ENCODE measurements at places on chromosomes 7 and 10.

DNA sequence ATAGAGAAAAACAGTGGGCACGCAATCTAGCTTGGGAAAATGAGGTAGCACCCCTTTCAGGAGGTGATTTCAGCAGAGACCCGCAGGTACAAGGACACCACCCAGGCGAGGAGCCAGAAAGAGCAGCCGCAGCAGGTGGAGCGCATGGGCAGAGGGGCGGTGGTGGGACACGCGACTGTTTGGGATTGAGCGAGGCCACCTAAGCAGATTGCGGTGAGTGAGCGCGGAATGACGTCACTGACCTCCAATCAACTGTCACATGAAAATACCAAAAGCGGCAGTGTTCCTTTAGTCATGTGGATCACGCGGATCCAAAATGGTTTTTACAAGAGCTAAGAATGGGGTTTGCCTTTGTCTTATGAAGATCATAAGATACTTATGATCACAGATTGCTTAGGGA is 40.2 kb upstream of the SLC26A3 start:
- ATAC-seq = no peak

DNA sequence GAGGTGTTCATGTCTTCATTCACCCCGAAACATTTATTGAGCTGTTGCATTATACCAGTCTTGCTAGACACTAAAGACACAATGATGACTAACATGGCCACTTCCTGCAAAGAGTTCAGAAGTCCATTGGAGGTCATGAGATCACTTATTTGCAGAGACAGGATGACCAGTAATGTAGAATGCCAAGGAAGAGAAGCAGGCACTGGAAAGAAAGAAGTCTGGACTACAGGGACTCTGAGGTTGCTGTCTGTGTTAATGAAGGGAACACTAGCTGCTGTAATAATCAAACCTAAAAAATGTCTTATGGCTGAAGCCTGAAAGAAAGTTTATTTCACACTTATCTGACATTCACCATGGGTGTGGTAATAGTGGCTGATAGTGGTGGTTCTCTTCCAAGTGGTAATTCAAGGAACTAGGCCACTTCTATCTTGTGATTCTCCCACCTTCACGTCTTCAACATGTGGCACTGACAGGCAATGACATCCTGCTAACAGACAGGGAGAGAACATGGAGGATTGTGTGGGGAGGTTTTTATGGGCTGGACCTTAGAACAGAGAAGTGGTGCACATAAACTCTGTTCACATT is 89.2 kb upstream of the MKLN1 start:
- no peak for ATAC-seq

DNA sequence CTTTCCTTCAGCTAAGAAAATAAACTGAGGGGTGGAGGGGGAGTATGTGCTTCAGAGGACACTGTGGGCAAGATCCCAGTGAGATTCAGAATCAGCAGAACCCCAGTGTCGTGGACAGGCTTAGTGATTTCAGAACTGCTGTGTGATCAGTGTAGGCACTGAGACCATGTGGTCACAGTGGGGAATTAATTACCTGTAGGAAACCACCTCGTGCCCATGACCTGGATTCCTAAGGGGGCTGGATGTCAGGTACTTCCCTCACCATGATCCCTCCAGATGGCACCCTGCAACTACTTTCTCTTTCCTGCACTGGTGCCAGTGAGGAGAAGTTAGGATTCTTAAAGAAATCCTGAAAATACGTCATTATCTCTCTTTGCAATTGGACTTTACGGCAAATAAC is 64.4 kb downstream of the HBP1 start:
- ATAC-seq = no peak

DNA sequence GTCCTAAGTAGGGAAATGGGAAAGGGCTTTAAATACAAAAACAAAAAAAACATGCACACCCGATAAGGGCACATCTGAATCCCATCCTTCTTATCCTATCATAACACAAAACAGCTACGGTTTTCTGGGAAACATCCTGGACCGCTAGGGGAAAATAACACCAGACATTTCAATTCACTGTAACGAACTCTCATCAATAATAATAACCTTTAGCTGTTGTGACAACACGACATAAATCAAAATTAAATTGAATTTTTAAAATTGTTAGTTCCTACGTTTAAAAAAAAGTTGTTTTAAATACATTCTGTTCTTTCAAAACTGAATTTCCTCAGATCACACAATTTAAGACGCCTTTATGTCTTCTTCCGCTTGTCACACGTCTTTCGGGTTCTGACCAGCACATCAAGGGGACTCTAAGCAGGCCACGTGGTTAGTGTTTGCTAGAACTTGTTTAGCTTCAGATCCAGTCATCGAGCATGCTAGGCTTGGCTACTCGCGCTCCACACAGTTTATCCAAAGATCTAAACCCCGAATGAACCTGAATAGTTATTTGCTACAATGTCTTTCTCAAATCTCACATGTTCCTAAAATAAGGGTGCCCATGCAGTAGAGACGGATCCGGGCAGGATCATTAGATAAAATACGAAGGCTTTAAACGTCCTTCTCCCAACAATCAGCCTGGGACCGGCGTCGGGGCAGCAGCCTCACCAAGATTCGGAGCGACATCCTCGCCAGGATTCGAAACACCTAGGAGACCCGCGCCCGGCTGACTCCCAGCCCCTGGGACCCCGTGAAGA is 839 bp downstream of the IKZF5 start:
- peak; percentile 46 for ATAC-seq

GRCh38 chr7:39459636-39460035 is 106.6 kb upstream of the YAE1 start:
- no peak for ATAC-seq

DNA sequence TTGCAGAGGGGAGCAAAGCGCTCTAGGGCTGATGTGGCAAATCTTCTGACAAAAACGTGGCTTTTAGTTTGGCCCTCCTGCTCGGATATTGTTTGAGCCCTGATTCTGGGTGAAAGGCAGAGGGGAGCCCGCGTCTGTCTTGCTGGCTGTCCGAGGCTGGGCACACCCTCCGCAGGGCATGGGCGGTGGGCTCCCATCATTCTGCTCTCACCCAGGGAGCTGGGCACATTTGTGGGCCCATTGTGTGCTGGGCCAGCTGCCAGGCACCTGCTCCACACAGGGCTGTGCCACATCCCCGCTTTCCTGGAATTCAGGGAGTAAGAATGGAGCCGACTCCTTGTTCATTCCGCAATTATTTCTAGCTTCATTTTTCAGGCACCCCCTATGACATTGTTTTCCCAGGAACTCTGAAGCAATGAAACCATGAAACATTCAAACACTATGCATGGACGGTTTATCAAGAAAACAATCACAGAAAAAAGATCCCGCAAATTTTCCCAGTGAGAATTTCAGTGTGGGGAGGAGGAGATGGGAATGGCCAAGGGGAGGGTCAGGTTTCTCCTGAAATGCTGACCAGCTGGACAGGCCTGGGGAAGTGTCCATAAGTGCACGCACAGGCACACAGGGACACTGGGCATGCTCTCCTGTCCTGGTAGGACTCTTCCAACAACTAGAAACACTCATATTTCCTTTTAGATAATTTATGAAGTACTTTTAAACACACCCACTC is 341.1 kb downstream of the CXCL12 start:
- ATAC-seq = no peak

DNA sequence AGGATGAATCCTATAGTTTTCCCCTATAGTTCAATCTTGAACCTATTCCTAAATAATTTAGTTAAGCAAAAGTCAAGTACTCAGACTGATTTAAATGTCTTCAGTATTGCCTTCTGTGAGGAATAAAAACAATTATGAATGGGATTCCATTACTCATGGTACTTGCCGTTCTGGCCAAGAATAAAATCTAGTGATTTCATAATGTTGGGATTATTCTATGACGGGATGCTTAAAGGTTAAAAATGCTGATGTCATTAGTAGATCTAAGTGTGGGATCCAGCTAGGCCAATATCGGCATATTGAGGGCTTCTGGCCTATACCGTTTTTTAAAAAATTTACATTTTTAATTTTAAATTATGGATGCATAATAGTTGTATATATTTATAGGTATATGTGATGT is 5.3 kb downstream of the BPGM start:
- no peak for ATAC-seq

DNA sequence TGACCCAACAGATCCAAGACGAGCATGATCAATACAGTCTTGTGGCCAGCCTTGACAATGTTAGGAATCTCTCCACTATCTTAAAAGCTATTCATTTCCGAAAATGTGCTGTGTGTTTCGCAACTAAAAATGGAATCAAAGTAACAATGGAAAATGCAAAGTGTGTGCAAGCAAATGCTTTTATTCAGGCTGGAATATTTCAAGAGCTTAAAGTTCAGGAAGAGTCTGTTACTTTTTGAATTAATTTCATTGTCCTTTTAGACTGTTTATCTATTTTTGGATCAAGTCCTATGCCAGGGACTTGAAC is 24.3 kb upstream of the TIAL1 start:
- no peak for ATAC-seq

DNA sequence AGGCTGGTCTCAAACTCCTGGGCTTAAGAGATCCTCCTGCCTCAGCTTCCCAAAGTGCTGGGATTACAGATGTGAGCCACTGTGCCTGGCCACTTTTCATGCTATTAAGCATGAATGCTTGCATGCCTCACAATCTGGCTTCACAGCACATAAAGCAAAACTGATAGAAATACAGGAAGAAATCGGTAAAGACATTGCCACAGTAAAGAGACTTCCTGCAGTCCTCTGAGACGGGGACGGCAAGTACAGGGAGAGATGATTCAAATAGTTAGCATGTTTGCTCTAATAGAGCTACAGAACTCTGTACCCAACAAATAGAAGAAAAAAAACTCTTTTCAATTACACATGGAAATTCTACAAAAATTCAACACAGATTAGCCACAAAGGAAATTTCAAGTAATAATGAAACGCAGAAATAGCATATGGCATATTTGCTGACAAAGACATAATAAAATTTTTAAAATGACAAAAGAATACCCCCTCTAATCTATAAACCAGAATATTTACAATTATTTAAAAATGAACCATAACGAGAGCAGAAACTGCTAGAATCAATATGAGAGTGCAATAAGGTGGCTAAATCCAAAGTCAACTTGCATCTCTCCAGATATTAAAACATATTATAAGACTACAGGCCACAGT is 32.3 kb downstream of the CARD11 start:
- peak; percentile 78 for ATAC-seq

- ATAC-seq = no peak
Observed at GRCh38 chr10:4310172-4310571, 515.8 kb upstream of the AKR1E2 start.

DNA sequence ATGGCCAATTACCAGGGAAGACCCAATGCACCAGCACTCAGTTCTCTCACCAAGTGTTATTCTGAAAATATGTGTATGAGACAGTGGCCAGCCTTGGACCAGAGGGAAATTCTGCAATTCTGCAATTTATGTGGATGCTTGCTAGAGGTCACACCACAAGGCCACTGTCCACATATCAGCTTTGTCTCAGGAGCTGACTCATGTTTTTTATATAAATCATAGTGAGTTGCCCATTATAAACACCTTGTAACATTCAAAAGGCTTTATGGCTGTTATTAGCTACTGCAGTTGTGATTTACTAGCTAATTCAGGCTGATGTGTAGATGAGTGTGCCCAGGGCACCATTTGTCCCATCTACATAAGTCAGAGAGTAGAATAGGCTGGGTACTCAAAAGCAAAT is 649.0 kb downstream of the LRMDA start:
- no peak for ATAC-seq

DNA sequence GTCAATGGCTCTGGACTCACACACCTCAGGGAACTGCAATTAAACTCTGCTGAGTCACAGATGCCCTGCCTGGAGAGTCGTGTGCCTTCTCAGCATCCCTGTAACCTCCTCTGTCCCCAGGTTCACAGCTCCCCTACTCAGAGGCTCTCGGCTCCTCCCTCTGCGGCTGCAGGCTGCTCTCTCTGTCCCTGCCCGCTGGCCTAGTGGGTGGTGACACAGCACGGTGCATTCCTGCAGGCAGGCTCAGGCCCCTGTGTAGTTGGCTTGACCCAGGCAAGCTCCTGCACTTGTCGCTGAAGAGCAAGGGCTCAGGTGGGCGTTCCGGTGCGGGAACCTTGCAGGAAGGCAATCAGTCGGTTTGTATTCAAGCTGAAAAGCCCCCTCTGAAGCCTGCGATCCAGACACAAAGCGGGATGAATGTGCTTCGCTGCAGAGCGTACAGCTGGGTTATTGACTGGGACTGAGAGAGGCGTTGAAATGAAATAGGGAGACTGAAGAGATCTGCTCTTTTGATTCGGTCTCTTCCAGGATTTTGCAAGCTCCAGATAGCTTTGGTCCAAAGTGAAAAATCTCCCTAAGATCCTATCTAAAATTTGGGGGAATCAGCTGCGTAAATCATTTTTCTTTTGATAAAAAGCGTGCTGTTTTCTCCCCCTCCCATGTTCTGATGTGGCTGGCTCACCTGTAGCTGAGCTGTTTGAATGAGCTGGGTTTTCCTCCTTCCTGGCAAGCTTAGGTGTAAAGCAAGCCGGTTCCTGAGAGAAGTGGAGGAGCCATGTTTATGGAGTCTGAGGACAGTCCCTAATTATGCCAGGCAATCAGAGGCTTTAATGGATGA is 208.7 kb upstream of the PHYHIPL start:
- ATAC-seq = no peak

GRCh38 chr7:1889556-1890181 is 219.6 kb downstream of the ELFN1 start:
- ATAC-seq = no peak

GRCh38 chr7:1368184-1368681 is 91.0 kb downstream of the MICALL2 start:
- ATAC-seq = no peak

- ATAC-seq = no peak
Observed at GRCh38 chr10:7365027-7365745, 45.6 kb downstream of the SFMBT2 start.

GRCh38 chr10:7483848-7484247 is 73.0 kb upstream of the SFMBT2 start:
- no peak for ATAC-seq

GRCh38 chr10:131238669-131239280 is 72.7 kb downstream of the TCERG1L start:
- ATAC-seq = no peak

GRCh38 chr7:23607130-23607529 is 9.9 kb downstream of the CCDC126 start:
- ATAC-seq = no peak
